CD4-positive, alpha-beta T cell treated with Interleukin-6 at 100 ng/mL for 8 hours (primary cell): ENCODE measurements at places on chromosomes 7 and 10.

DNA sequence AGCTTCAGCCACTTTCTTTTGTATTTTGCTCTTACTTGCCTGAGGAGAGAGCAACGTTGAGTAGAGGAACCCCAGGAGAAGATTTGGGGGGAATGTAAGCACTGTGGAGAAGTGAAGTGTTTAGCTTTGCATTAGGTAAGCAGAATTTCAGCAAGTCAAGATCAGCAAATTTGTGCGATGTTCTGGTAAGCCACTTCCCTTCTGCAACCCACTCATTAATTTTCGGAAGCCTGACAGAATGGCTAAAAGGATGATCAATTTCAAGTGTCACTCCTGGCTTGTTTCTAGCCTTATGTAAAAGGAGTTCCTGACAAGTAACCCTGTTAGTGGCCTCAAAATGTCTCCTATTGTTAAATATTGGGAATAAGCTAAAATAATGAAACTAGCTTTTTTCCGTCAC is 48.5 kb upstream of the NXPH1 start:
- no peak for DNase-seq

DNA sequence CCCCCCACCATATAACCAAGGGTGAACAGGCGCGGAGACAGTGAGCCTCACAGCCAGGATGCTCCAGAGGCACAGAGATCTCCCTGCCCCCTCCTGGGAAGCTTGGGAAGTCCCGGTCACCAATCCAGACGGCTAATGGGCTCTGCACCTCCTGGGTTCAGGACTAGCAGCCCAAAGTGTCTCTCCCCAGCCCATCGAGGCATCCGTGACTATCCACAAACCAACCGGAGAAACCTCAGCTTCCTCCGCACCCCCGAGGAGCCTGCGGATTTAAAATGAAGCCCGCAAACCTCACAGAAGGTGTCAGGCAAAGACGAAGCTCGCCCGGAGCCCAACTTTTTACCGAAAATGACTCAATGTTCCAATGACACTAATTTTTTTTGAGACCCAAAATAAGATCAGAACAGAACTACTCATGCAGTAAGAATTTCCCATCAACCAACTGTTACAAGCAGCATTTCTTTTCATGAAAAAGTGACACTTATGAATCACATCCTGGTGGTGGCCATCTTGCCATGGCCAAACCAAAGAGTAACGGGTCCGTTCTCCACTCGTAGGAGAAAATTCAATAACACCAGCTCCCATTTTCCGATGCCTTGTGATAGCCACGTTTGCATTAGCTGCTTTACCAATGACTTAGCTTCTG is 6.0 kb downstream of the PDGFA start:
- DNase-seq, result no peak

DNA sequence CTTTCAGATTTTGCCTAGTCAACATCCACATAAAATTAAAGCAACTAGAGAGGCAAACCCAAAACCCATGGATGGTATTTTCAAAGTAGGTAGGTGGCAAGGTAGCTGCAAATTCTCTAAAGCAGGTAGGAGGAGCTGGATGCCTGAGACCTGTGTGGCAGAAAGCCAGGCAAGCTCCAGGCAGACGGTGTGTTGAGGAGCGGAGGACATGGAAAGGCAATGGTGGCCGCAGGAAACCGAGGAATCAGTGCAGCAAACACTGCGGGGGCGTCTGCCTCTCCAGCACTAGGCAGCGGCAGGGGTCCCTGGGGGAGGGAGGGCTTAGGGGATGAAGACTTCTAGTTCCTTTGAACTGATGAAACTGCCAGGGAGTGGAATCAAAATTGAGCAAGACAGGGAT is 101.3 kb downstream of the GALNT11 start:
- no peak for DNase-seq

GRCh38 chr10:71965623-71966022 is 1.4 kb downstream of the CHST3 start:
- DNase-seq, result no peak

GRCh38 chr10:132456881-132457280 is 59.9 kb downstream of the PWWP2B start:
- no peak for DNase-seq

- no peak for DNase-seq
Measured at GRCh38 chr10:74490551-74490950, 335.8 kb upstream of the KAT6B start.

DNA sequence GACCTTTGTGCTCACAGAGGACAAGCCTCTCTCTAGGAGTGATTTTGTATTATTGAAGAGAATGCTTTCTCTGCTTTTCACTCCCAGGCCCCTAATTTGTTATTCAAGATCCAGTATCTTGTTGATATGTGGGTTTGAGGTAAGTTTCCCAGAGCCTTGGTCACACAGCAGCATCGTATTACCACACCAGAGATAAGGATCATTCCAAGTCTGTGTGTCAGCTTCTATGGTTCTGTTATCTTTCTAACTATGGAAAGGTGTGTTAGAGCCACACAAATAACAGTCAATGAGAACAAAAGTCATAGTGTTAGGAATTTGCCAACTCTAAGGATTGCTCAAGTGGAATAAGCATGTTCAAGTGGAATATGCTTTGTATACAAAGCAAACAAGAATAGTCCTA is 1208.3 kb downstream of the GATA3 start:
- DNase-seq, result no peak

DNA sequence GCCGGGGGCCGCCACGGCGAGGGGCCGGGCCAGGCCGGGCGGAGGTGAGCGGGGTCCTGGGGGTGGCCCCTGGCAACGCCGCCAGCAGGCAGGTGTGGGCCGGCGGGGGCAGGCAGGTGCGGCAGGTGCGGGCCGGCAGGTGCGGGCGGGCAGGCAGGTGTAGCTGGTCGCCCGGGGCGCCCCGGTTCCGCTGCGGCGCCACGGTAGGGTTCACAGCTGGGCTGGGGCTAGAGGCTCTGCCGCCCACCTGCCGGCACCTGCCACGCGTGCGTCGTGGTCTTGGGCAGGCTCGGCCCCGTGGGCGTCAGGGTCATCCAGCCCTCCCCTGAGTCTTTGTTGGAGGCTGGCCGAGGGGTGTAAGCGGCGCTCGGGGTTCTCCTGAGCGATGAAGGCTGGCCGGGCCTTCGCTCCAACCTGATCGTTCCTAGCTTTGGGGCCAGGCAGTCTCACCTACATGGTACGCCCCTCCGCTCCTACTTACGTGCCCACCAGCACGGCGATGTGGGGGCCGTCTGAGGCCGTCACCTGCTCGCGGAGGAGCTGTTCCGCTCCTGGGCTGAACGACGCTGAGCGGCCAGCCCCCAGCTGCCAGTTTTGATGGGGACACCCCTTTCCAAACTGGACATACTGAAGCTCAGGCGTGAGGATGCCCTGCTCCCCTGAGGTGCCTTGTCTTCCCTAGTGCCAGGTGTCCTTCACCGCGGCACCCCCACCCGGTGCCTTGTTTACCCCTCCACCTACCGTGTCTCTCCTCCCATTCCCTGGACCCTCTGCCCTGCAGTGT is 493 bp downstream of the ZMIZ2 start:
- DNase-seq, result no peak

DNA sequence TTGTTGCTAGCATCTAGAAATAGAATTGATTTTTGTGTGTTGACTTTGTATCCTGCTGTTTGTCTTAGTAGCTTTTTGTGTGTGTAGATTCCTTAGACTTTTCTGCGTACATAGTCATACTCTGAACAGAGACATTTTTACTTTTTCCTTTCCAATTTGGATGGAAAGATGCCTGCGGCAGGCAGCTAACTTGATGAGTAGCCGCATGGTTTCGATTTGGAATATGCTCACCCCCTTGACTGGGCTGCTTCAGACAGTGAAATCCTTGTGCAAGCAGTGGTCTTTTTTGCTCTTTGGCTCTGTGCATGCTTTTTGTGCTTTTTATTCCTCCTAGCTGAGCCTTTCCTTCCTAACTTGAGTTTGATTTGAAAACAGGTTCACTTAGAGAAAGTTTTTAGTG is 71.8 kb downstream of the HHEX start:
- no peak for DNase-seq

DNA sequence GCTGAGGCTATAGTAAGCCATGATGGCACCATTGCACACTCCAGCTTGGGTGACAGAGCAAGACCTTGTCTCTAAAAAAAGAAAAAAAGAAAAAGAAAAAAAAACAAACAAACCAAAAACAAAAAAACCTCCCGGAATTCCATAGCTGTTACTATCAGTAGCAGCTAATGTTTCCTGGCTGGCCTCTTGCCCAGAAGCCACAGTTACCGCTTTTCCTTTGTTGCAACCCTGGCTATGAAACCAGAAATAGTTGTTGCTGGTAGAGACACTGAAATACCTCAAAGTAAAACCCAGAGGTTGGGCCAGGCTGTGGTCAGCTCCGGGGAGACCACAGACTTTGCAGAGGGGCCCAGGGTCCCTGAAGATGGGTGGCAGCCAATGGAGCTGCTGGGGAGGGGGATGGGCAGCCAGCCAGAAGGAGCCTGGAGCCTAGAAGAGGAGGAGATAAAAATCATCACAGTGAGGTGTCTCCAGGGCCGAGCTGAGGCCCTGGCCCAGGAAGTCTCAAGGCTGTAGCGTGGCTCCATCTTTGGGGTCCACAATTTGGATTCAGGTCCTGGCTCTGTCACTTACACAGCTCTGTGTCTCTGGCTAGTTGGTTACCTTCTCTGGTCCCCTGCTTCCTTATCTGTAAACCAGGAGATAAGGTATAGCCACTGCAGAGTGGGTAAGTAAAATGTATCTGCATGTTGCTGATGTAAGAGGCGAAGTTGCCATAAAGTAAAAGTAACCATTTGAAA is 3.4 kb upstream of the CHST12 start:
- DNase-seq, result no peak

DNA sequence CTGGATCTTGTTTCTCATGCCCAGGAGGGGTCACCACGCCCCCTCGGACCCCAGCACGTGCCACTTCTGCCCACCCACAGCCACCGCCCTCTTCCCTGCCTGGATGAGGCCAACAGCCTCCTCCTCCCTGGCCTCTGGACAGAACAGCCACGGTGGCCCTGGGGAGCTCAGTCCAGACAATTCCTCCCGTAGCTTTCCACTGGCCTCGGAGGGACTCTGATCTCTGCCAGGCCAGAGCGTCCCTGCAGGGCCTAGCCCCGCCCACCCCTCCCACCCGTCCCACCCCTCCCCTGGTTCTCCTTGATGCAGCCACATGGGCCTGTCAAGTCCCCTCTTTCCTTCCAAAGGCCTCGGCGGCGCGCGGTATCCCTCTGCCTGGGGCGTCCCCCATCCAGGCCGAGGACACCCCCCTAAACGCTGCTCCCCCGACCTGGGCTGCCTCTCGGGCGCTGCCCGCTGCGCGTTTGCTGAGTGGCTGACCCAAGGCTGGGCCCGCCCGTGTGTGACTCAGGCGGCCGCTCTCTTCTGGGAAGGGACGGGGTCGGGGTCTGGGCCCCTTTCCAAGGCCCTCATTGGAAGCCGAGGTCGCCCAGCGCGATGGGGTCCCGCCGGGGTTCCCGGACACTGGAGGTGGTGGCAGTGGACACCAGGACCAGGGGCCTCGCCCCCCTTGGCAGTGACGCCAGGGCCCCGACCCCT is 557 bp downstream of the TMEM120A start:
- no peak for DNase-seq

GRCh38 chr10:55668326-55668922 is 692.6 kb downstream of the ZWINT start:
- DNase-seq, result no peak

- DNase-seq, result no peak
Measured at GRCh38 chr7:45238806-45239205, 81.2 kb downstream of the RAMP3 start.
